ENCODE measurements at places on chromosomes 2 and 18.
A peak's percentile ranks its signal among the peaks of the same experiment; 100 is the strongest.

DNA sequence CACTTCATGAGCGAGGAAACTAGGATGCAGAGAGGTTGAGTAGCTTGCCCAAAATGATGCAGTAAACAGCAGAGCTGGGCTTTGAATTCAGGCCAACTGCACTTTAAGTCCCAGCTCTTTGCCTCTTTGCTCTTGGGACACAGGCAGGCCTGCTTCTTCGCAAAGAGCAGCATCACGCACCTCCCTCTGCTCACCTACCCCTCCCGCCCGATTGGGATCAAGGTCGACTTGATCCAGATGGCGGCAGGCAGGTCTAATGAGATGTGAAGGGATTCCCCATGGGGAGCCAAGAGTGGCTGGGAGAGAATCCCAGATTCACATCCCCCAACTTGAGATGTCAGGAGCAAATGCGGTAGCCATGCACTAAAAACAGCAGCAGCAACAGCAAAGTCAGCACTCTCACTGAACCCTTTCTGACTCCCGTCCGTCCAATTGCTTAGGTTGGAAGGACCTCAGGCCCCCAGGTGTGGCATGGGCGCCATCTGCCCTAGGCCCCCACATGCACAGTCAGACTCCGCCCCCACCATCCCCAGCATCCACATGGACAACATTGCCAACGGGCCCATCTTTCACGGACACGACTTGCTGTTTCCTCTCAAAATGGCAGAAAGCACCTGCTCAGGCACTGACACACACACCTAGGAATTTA, 84.3 kb upstream of the MAP4K4 start:
- DNase-seq: no peak

GRCh38 chr2:144943293-144943941, 423.5 kb upstream of the ZEB2 start:
- DNase-seq: no peak

DNA sequence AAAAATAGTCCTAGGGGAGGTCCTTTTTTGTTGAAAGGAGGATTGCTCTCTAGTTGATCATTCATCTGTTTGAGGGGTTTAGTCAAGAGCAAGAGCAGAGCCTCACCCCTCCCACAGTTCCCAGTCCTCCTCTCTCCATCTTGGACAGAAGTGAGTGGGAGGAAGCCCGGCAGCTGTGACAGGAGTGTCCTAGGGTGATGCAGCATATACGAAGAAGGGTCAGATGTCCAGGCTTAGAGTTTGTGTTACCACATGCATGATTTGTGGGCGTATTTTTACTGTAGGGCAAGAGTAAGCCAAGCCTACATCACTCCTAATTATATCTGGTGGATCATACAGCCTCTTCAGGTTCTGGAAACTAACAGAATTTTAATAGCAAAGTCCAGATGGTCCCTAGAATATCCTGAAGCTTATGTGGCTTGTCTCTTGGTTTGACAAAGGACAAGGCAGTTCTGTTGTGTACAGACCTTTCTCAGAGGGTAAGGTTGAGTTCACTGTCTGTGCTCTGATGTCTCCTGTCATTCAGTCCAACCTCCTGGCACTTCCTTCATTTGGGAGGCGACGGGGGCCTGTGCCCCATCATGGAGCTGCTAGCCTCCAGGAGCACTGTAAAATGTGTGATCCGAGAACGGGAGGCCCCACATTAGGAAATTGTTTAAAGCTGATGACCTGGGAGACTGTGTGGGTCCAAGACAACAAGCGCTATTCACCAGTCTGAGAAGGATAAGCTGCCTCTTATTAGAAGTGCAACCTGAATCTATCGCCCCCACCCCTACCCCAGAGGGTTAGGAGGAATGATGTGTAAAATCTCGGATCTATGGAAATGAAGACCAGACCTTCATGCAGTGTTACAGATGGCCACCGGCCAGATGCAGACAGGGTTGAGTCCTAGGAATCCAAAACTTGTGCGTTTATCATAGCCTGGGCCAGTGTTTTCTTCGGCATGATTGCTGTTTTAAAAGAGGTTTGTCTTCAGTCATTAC, 6.9 kb downstream of the CEP68 start:
- DNase-seq: no peak

DNA sequence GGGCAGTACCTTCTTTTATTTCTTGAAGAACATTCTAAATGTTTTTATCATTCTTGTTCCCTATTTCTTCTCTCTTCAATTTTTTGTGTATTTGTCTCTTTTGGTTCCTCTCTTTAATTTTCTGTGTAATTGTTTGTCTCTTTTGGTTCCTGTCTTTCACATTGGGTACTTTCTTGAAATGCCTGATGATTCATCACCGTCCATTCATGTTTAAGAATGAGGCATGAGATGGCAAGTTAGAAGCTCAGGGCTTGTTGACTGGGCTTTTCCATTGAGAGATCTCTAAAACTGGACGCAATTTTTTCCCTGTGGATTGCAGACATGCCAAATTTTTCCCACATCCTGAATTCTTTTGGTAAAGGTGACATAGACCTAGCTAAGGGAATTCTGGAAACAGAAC, 33.7 kb upstream of the IL1R2 start:
- DNase-seq: peak; percentile 43

DNA sequence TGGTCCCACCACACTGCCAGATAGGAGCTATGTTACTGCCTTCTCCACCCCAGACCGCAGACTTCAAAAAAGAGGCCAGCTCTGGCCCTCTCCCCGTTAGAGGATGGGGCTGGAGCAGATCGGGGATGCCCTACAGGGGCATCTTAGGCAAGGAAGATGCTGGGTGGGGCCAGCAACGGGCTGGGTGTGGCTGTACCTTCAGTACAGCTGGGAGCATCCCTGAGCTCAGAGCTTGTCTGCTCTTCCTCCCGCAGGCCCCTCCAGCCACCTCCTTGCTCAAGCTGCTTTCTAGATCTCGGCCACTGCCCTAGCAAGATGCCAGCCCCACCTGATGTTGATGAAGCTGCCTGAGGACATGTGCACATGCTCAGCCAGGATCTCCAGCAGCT, 9.8 kb downstream of the PTPRN start:
- no peak for DNase-seq

GRCh38 chr2:23734416-23734815, 192.5 kb downstream of the ATAD2B start:
- no peak for DNase-seq

GRCh38 chr2:205054789-205055188, 509.5 kb downstream of the PARD3B start:
- no peak for DNase-seq

- no peak for DNase-seq
These were observed 516.7 kb downstream of the TXNL1 start for GRCh38 chr18:56121669-56122068.

GRCh38 chr2:36455788-36456187, 100.2 kb downstream of the CRIM1 start:
- no peak for DNase-seq

- peak; percentile 73 for DNase-seq
These were observed 64.3 kb upstream of the CYP26B1 start for GRCh38 chr2:72211777-72212485.

DNA sequence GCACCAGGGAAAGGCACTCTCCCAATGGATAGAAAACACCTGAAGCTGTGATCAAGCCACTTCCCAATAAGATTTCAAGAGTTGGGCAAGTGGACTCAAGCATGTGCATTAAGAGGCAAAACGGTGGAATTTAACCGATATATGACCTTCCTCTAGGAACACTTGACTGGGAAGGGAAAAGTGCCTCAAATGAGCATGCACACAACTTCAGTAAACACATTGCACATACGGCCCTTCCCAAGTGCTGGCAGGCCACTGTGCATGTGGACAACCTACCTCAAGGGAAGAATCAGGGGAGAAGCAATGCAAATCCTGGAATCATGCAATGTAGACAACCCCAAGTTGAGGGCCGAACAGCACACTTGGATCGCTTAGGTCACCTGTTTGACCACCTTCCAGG, 23.9 kb upstream of the SH3RF3 start:
- no peak for DNase-seq

DNA sequence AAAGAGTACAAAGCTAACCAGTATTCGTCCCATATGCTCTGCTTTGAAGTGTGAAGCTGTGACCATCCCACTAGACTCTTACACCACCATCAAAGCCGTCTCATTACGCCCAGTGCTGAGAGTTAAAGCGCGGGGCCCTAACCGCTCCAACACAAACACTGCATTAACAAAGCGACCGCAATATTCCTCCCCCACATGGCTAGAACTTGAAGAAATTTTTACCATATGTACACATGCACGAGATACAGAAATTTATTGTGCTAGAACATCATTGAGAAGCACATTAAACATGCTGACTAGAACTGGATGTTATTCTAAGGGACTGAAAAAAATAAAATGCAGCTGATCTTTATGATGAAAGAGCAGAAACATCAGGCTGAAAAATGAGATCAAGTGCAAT, 20.5 kb downstream of the FTCDNL1 start:
- no peak for DNase-seq

DNA sequence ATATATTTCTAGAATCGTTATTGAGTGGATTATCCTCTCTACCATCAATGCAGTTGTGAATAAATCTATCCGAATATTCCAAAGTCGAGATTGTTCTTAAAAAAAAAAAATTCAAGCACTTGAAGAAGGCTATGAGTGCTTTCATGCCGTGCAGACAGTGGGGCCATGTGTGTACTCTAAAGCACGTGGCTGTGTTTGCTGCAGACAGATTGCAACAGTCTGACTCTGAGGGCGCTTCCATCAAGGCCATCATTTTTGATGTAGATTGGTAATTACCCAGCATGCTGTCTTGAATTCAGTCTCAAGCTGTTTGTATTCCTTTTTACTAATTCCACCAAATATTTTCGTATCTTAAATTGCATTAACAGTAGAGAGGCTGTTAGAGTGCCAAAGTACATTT, 325.9 kb upstream of the LINC00305 start:
- DNase-seq: no peak

DNA sequence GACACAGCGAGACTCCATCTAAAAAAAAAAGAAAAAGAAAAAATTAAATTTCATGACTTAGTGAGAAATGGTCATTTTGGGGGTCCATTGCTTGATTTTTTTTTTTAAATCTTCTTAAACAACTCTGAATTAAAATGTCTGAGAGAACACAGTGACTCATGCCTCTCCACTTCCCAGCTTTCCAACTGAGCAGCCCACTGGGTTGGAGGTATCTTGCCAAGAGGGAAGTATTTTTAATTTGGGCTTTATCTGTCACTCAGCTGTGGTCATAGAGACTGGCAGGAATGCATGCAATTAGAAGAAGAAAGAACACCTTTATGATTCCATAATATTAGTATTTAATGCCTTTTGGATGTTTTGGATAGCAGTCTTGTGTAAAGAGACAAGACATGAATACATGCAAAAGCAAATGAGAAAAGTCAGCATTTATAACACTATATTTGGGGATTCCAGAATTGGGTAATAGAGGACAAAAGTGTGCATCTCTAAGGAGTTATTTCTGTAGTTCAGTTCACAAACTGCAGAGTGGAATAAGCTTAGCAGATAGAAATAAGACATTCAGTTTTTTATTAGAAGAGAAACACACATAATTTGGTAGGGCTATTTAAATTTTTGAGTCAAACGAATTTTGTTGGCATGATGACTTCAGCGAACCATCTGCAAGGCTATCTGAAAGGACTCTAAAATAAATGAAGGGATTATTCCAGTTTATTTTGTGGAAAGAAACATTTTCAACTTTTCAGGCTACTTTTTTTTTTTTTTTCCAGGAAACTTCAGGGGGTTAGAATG, 254.8 kb downstream of the TGIF1 start:
- DNase-seq: no peak

DNA sequence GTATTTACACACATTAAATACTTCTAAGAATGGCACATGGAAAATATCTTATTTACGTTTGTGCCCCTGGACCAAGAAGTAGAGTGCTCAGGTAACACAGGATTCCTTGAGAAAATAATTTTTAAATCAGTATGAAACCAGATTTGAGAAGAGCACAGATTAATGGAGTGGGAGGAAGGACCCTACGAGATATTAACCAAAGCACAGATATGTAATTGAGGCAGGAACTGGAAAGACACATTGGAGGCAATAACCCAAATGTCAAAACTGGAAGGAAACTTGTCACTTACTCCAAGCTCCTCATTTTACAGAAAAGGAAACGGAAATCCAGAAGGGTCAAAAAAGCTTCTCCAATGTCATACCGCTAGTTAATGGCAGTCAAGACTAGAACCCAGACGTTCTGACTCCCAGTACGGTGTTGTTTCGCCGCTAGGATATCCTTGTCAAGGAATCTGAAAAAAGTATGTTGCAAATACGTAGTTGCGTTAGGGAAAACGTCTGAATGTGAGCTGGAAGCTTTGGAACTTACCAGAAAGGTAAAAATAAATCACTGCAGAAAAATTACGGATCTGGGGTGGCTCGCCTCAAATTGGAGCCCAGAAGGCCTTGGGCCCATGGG, 634 bp downstream of the MTIF2 start:
- no peak for DNase-seq

- peak; percentile 68 for DNase-seq
These were observed 23.7 kb downstream of the PGAP1 start for GRCh38 chr2:196902828-196903227.

DNA sequence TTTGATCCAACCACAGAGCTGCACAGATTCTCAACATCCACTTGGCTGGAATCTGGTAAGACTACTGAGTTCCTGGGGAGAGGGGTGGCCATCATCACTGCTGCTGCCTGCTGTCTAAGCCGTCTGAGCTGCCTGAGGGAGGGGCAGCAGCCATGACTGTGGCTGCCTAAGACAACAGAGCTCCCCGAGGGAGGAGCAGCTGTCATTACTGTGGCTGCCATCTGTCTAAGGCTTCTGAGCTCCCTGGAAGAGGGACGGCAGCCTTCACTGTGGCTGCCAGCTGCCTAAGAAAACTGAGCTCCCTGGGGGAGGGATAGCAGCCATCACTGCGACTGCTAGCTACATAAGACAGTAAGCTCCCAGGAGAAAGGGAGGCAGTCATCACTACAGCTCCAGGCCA, 584.4 kb downstream of the NR4A2 start:
- DNase-seq: no peak

DNA sequence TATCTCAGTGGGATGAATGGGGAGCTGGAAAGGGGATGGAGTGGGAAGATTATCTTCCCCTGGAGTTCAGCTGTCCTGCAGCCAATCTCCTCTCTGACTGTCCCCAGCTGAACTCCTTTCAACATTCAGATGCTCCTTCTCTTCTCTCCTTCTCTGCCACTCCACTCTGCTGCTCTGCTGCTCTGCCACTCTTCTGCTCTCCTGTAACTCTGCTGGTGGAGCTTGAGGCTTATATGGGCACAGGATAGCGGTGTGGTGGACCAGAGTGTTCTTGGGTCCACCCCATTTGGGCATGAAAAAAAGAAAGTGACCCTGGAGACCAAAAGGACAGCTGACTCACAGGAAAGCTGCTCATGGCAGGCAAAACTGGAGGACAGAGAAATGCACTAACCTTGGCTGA, 26.6 kb downstream of the FAHD2B start:
- no peak for DNase-seq

All from osteoblast (primary cell).